ENCODE measurements at places on chromosomes 6 and 20.

DNA sequence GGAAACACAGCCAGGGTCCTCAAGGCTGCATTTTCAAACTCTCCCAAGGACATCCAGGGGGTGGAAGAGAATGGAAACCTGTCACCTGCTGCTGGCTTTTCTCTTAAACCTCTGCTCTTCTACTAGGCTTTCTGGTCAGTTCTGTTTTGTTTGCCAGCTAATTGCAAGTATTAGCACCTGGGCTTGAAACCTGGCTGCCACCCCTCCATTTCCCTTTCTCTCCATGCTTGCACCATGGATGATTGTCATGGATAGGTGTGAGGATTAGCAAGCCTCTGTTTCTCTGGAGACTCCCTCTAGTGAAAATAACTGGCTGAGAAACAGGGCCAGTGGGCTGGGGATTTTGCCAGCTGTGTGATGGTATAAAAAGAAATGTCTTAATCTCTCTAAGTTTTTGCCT, 33.0 kb upstream of the GPR6 start:
- no peak for DNase-seq

- DNase-seq: no peak
Measured at GRCh38 chr6:82612475-82613039, 248.9 kb downstream of the TPBG start.

DNA sequence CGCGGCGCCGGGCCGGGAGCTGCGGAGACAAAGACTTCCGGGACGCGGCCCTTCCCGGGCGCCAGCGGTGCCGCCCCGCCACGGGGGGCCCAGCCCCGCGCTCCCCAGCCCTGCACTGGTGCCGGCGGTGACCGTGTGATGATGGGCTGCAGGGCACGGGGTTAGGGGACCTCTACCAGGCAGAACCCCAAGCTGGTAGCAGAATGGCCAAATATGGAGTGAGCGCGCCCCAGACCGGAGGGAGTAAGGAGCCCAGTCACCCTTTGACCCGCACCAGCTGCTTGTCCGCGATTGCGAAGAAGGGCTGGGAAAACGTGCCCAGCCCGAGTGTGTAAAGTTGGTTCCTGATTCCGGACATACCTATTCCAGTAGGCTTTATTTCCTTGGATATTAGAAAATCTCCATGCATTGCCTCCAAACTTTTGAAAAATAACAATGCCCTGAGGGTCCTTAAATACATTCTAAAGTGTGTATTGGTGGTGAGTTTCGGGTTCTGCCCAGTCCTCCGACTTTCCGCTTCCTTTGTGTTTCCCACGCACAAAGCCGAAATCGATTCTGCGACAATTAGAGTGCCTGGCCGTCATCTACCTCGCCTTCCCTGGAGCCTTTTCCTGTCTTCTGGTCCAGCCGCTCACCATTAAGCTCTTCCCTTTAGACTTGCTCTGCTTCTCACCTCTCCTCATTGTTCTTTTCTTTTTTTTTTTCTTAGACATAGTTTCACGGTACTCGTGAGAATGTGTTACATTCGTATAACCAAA, 1.1 kb downstream of the ABRACL start:
- peak; percentile 73 for DNase-seq

- DNase-seq: no peak
Measured at GRCh38 chr6:1853761-1854160, 244.0 kb downstream of the FOXC1 start.
